Stimulated activated CD8-positive, alpha-beta memory T cell treated with anti-CD3 and anti-CD28 coated beads, Interleukin-4, amount 100 ng/mL, for 4 hours (primary cell): ENCODE measurements at places on chromosomes 7 and 10.

- no peak for DNase-seq
Observed at GRCh38 chr10:49663596-49663995, 15.9 kb upstream of the C10orf53 start.

- no peak for DNase-seq
Observed at GRCh38 chr7:124918662-124919061, 11.0 kb downstream of the POT1 start.

- DNase-seq, result no peak
Observed at GRCh38 chr10:50373821-50374501, 122.6 kb upstream of the ASAH2 start.

DNA sequence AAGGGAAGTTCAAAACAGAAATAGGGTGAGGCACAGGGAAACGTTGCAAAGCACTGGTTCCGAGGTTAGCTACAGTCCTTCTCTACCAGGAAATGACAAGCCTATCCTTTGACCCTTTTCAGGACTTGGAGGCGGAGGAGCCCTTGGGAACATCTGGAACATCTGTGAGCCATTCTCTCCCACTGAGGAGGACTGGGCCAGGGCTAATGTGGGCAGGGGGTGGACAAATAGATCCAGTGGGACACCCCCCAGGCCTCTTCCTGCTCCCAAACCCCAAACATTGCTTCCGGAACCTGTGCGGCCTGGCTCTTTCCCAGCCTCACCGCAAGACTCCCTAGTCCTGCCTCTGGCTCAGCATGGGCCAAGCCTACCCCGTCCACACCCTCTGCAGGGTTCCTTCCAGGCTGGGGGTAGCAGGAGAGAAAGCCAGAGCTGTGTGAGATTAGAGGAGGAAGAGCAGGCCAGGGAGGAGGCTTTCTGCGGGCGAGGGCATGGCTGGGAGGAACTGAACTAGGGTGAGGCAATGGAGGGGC is 36.5 kb downstream of the GHRHR start:
- DNase-seq, result no peak

DNA sequence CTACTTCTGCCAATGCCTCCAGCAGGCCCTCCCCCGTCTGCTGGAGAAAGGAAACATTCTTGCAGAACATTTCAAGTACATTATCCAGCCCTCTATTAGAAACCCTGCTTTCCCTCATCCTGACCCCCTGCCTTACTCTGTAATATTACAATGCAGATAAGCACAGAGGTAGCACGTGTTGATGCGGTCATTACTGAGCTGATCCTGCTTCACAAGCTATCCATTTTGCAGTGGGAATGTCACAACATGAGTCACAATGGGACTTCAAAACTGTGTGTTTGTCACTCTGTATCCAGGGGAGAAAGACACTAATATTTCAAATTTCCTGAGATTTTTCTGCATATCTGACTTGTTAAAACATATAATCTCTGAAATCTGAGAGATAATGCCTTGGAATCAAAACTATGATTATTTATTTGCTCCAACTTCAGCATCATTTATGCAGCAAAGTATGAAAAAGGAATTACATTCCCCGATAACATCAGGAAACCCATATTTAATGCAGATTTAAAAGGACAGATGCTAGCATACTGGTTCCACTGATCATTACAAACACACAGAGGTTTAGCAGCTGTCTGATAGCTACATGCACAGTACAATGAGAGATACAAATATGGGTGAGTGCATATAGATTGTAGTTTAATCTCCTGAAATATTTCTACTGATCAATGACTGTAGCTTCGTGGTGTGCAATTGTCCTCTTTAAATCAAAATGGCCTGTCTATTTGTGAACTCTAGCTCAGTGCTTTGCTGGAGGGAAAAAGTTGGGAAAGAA is 239.7 kb downstream of the SORCS3 start:
- no peak for DNase-seq

DNA sequence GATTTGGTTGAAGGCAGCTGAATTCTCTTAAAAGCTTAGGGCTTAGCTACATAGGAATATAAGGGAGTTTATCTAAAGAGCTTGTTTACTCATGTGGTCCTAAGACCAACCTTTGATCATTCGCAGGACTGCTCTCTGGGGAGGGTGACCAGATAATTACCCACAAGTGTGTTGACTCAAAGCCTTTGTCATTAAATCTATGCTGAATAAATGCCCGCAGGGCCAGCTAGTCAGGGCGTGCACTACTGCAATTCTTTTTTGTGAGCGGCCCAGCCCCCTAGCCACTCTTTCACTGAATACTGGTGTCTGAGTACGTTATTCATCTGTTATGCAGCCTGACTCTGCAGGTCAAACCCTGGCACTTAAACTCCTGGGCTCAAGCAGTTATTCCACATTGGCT is 69.6 kb downstream of the AKAP9 start:
- no peak for DNase-seq

- no peak for DNase-seq
Observed at GRCh38 chr10:13973742-13974141, 357.0 kb downstream of the FRMD4A start.

GRCh38 chr7:86448856-86449255 is 194.9 kb upstream of the GRM3 start:
- no peak for DNase-seq

- DNase-seq, result no peak
Observed at GRCh38 chr7:25861164-25861496, 290.9 kb upstream of the NFE2L3 start.

- no peak for DNase-seq
Observed at GRCh38 chr7:121180436-121181063, 148.2 kb upstream of the WNT16 start.

DNA sequence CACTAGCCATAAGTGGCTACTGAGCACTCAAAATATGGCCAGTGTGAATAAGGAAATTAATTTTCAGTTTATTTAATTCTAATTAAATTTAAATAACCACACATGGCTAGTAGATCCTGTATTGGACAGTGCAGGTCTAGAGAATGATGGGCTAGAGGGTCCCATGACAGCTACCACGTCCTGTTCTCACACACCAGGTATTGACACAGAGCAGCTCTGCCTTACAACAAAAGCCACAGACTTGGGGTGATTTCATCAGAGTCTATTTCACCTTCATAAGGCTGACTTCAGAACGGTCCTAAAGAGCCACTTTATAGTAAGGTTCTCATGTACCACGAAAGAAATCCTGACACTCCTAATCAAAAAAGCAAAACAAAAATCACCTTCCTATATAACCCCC is 111.3 kb downstream of the UBE2H start:
- no peak for DNase-seq

GRCh38 chr10:61486251-61486650 is 33.1 kb upstream of the TMEM26 start:
- DNase-seq, result no peak

DNA sequence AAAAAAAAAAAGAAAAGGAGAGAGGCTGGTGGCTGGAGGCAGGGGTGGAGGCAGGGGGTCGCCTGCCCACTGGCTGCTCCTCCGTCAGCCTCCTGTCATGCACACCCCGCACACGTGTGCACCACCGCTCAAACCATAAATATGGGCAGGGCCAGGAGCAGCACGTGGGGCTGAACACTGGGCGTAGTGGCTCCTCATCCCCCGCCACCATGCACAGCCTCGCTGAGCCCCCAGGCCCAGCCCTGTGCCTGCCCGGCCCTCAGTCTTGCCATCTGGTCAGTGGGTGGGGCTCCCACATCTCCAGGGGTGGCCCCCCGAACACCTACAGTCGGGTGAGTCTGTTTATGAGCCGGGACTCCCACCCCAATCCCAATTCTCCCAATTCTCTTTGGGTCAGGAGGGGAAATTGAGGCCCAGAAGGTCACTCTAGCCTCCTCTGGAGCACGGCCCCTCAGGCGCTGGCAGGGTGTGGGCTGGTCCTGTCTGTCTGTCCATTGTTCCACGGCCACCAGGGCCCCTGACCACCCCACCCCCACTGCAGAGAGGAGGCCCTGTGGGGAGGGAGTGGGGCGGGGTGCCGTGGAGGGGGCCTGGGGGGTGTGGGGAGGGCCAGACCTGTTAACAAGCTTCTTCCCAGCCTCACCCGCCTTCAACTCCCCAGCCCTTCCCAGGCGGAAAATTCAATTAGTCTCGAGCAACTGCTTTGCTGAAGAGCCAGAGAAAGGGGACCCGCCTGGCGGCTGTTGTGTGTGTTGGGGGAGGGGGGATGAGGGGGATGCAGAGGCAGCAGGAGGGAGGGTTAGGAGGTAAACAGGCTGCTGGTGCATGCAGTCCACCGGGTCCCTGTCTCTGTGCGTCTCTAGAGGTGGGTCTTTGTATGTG is 19.5 kb upstream of the GRIFIN start:
- DNase-seq, result no peak

GRCh38 chr7:98378210-98378819 is 22.6 kb downstream of the BAIAP2L1 start:
- no peak for DNase-seq

- DNase-seq, result no peak
Observed at GRCh38 chr10:78805176-78805575, 263.6 kb upstream of the ZMIZ1 start.

- no peak for DNase-seq
Observed at GRCh38 chr10:94307046-94307615, 55.6 kb downstream of the NOC3L start.

GRCh38 chr10:71772832-71773220 is 494 bp downstream of the VSIR start:
- no peak for DNase-seq

DNA sequence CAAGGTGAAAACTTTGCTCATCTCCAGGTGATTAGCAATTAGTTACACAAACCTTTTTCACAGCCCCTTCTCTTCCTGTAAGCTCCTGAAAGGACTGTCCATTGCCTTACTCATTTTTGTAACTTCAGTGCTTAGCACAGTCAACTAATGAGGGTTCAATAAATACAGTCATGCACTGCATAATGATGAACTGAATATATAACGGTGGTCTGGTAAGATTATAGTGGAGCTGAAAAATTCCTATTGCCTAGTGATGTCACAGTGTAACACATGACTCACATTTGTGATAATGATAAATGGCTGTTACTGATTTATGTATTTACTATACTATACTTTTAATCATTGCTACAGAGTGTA is 12.9 kb upstream of the FAM133B start:
- no peak for DNase-seq

GRCh38 chr10:131058799-131059198 is 252.7 kb downstream of the TCERG1L start:
- DNase-seq, result no peak

DNA sequence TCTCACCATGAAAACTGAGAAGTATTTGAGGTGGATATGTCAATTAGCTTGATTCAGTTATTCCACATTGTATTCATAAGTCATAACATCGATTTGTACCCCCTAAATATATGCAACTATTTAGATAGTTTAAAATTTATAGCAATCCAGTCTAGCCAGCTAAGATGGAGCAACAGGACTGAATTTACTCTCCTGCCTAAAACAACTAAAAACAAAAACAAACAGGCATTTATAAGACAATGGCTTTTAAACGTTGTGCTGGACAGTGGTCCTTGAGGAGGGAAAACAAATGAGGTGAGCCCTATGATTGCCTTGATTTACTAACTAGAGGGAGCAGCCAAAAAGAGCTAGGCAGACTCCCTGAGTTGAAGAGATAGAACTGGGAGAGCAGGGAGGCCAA is 814 bp upstream of the GPAM start:
- no peak for DNase-seq

GRCh38 chr10:98848361-98848760 is 387.3 kb downstream of the HPSE2 start:
- DNase-seq, result no peak

- DNase-seq, result no peak
Observed at GRCh38 chr10:110444004-110444337, 53.7 kb upstream of the DUSP5 start.

- no peak for DNase-seq
Observed at GRCh38 chr10:121337427-121337826, 260.8 kb downstream of the FGFR2 start.

DNA sequence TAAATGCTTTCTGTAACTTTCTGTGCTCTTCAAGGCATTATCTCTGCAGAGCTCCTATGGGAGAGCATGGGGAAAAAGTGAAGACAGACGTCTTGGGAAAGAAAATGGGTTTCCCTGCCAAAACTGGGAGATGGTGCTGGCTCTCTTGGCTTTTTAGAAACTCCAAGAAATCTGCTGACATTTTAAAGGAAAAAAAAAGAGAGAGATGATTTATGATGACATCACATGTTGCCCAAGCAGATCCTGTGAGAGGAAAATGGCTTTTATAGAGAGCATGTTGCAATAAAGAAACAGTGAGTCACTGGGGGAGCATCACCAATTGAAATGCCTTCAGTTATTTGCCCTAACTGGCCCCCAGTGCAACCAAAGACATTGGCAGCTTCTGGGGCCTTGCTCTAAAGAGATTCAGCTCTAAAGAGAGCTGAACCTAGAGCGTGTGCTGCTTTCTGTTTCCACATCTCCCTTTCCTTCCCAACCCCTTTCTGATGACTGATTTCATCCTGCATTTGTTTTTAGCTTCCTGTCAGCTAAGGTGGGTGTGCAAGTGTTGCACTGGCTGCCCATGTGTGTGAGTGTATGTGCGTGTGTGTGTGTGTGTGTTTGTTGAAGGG is 37.7 kb downstream of the LRMDA start:
- DNase-seq, result no peak

DNA sequence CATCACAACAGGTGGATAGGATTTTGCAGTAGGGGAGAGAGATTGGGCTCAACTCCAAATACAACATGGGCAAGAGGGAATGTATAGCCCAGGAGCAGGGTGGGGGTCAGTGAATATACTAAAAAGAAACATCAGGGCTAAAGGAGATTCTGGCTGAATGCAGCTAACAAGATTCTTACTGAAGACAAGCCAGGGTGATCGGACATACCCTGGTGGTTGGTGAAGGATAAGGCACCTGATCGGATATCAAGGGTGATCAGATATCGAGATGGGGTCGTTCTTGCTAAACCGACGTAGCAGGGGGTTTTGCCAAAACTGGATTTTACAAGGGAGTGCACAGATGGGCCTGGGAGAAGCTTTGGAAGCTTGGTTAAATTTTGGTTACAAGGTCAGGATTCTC is 34.4 kb downstream of the WIPF3 start:
- no peak for DNase-seq

- no peak for DNase-seq
Observed at GRCh38 chr7:23981314-23981713, 271.3 kb downstream of the STK31 start.

- DNase-seq, result no peak
Observed at GRCh38 chr10:11625019-11625735, 13.7 kb upstream of the USP6NL start.

- DNase-seq, result no peak
Observed at GRCh38 chr10:22518167-22518724, 172.9 kb downstream of the SPAG6 start.

DNA sequence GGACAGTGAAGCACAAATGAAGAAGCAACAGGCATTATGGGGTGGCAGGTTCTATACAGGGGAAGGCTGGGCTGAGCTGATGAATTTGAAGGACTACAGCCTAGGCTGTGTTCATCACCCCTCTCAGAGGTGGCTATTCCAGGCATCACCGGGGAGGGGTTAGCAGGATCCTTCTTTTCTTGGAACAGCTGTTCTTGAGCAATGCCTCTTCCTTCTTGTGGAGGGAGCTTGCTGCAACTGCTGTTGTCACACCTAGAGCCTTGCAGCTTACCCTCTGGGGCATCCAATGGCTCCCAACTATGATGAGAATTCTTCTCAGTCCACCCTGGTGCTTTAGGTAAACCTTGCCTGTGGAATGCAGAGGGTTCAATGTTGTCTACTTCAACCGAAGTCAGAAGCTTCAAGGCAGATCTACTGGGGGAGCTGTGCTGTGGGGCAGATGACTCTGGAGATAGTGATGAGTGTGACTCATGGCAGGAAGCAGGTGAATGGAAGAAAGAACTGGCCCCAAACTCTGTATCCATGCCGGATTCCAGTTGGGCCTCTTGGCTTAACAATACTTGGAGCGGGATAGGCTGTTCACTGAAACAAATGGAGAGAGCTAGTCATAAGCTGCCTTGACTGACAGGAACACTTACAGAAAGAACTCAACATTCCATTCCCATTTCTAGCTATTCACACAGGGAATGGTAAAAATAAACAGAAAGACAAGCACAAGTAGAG is 21.5 kb upstream of the PPP3CB start:
- no peak for DNase-seq
